ENCODE measurements at places on chromosomes 6 and 20.

- DNase-seq, result no peak
Observed at GRCh38 chr6:132198896-132199295, 202.4 kb downstream of the MOXD1 start.

DNA sequence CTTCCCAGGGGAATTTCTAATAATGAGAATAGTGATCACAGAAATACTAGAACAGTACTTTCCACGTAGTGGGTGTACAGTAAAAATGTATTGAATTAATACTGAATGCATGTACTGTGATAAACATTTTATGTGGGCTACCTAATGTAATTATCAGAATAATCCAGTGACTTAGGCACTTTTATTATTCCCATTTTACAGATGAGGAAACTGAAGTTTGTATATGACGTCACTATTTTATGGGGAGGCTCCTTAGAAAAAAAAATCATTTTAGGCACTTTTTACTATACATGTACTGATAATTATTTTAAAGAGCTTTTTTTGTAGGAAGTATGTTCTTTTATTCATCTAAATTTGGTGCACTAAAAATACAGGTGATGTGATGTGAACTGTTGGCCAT lies 275.6 kb upstream of the TAB2 start:
- DNase-seq, result no peak

GRCh38 chr6:134211297-134211696 lies 106.6 kb downstream of the SGK1 start:
- DNase-seq, result no peak

GRCh38 chr6:80338201-80338836 lies 231.8 kb downstream of the BCKDHB start:
- DNase-seq, result peak; percentile 55

- no peak for DNase-seq
Observed at GRCh38 chr6:129597023-129597713, 112.8 kb downstream of the ARHGAP18 start.

DNA sequence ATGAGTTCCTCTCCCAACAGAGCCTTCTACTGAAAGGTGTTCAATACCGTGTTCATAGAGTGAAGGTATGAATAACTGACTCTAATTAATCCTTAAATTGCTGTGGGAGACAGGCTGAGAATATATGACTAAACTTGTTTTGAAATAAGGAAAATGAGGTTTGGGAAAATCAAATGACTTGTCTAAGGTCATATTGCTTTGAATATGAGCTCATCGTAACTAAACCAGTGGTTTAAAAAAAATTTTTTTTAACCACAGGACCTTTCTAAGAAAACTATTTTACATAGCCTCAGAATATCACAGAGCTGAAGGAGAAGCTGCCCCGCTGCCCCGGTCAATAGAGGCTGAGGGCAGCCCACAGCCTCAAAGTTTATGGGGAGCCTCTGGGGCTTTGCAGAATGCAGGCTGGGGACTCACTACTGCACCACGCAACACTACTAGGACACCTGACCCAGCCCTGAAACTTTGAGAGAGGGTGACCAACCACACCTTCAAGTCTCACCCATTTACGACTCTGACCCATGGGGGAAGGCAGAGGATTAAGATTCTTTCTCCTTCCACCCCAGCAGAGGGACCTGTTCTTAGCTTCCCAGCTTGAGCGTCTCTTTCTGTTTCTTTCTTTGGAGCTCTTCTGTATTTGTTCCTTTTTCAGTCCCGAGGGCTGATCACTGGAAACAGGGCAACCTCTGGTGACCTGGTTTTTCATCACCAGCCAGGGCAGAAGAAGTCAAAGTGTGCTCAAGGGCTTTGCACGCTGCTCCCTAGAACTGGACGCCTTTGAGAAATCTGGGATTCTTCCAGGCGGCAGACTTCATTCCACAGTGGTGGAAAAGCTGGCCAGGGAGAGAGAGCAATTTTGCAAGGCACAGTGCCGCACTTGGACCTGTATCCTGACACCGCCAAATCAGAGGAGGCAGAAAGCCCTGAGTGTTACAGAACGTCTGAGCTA lies 220.2 kb downstream of the ATXN1 start:
- no peak for DNase-seq

DNA sequence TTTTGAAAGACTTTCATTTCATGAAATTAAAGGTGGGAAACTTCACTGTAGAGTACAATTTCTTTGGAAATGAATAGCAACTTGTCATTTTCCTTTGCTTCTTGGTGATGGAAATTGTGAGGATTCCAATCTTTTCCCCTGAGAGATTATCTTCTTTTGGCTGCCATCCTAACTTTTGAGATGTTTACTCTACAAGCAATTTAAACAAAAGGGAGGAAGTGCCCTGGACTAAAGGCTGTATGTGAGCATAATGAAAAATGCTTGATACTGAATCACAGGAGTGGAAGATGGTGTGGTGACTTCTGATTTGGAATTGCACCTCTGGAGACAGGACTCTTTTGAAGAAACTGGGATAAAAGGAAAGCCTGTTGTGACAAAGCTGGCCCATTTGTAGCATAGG lies 43.1 kb upstream of the JAG1 start:
- no peak for DNase-seq

- no peak for DNase-seq
Observed at GRCh38 chr20:10648651-10649050, 25.1 kb downstream of the JAG1 start.

DNA sequence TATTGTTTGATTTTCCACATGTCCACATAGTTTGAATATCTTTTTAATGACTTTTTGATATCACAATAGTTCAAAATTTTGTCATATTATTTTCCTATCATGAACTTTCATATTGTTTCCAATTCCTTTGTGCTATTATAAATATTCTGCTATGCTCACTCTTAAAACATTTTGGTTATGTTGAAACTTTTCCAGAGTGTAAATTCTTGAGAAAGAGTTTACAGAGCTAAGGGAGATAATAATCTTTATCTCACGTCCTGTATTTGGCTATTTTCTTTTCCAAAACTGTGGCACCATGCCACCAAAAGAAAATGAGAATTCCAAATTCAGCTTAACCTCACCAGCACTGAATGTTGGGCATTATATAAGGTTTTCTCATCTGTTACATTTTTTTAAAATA lies 210.9 kb downstream of the TFAP2B start:
- no peak for DNase-seq

GRCh38 chr6:37648465-37649330 lies 49.0 kb downstream of the MDGA1 start:
- no peak for DNase-seq

DNA sequence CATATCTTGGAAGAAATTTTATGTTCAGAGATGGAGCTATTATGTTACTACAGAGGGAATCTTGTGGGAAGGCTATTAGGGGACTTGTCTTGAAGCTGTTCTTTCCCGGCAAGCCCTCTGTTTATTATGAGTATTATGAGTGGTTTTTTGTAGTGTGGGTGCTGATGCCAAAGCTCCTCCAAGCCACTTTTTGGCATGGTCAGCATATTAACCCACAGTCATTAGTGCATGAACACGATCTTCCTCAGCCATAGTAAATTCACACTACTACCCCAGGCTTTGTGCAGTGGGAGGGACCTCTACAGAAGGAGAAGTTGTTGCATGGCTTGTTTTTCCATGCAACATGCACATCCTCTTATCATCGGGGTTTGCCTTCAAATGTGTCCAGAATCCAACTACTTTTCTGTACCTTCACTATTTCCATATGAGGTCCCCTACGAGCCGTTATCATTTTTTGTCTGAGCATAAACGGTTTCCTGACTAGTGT lies 6.5 kb upstream of the BMP6 start:
- no peak for DNase-seq

DNA sequence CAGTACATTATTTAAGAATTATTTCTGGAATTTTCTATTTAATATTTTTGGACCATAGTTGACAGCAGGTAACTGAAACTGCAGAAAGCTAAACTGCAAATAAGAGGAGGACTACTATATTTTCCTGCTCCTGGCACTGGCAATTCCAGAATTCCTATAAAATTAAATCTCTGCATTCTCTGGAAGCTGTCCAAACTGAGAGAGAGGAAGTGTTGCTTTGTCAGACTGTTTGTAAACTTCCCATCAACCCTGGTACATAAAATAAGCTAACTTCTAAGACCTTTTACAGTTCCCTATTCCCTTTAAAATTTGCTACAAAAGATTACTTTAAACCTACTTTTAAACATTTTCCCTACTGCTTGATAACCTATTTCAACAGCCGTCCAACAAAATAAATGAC lies 196.1 kb upstream of the RUNX2 start:
- no peak for DNase-seq

- no peak for DNase-seq
Observed at GRCh38 chr6:135519348-135519747, 21.8 kb upstream of the AHI1 start.

DNA sequence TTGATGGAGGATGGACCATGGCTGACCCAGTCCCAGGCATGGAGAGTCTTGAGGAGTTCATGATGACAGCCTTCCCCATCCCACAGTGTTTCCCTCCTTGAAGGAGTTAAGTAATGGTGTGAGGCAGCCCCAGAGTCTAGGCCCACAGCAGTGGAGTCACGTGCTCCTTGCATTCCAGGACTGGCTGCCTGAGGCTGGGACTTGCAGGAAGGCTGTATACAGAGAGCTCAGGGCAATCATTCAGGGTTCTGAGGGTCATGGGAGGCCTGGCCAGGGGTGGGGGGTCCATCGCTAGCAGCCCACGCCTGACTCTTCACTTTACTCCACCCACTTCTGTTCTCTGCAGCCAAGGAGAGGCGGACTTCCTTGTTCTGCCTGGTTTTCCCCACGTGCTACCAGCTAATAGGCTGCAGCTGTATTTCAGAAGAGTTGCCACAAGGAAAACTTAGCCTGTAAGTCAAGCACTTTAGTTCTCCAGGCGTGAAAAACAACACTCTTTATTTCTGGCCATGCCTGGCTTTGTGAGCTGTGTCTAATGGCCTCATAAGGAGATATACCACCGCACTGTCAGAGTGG lies 272.5 kb downstream of the DHX35 start:
- no peak for DNase-seq

DNA sequence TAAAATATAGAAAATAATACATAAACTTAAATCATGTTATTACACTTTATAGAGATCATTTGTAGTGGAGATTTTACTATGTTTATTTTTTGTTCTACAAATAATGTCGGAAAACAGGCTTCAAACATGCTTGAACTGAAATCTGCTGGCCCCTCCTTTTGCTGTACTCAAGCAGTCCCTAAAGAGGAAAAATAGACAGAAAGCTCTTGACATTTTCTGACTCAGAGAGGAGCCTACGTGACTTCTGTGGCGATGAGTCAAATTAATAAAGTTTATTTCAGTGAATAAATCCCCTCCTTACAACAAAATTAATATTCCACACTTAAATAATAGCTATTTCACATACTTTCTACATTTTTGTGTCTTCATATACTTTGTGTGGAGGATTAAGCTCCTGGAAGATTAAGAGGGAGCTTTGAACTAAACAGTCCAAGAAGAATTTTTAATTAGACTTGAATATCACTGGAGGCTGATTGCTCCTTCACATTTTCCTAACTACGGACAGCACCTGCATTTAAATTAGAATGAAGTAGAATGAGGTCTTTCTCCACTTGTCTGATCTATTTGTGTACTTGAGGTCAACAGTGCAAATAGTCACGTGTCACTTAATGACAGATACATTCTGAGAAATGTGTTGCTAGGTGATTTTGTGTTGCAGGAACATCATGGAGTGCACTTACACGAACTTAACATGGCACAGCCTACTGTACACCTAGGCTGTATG lies 1.7 kb upstream of the TREM1 start:
- DNase-seq, result no peak

- no peak for DNase-seq
Observed at GRCh38 chr6:131936156-131936555, 15.0 kb downstream of the CCN2 start.

DNA sequence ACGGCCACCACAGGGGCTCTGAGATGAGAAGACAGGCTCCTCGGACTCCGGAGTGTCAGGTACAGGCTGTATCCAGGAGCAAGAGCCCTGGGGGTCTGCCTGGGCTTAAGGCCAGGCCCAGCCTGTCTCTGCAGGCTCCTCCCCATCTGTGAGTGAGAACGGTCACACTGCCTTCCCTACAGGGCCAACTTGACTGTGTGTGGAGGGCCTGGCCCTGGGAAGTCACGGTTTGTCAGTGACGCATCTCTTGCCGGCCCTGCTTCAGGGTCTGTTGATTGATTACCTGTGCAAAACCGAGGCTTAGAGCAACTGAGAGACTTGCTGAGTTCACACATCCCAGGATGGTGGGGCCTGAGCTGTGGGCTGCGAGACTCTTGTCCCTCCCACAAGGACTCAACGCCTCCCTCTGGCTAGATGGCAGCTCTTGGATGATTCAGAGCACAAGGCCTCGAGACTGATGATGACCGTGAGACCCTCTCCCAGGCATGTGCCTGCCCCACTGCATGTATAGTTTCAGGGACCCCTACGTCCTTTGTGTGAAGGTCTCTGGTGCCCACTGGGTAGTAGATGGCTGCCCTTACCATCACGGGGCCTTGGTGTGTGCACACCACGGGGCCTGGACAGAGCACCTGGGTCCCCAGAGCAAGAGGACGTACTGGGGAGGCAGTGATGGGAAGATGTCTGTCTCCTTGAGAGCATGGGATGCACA lies 5.9 kb downstream of the RBM38 start:
- no peak for DNase-seq

GRCh38 chr20:6562111-6562510 lies 205.4 kb upstream of the BMP2 start:
- DNase-seq, result no peak

- DNase-seq, result no peak
Observed at GRCh38 chr20:9413001-9413400, 101.4 kb upstream of the LAMP5 start.

- DNase-seq, result no peak
Observed at GRCh38 chr6:120894077-120894476, 440.2 kb downstream of the TBC1D32 start.

GRCh38 chr6:168025831-168026710 lies 28.6 kb downstream of the KIF25 start:
- DNase-seq, result no peak

DNA sequence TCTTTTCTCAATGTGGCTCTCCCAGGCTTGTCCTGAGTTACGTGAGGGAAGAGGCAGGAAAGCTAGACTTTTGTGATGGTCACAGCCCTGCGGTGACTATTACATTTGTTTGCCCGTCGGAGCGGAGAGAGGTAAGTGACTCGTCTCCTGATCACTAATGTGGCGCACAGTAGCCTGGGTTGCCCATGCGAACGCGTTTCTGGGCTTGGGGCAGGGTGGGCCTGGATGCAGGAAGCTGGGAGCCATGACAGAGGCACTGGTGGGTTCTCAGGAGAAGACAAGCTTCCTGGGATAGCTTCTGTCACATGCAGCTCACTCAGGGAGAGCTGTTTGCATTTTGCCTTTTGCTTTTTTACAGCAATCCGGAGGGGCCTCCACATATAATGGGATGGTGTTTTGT lies 60.6 kb downstream of the IGF2R start:
- DNase-seq, result no peak

GRCh38 chr6:170344631-170345576 lies 38.3 kb downstream of the FAM120B start:
- DNase-seq, result no peak

DNA sequence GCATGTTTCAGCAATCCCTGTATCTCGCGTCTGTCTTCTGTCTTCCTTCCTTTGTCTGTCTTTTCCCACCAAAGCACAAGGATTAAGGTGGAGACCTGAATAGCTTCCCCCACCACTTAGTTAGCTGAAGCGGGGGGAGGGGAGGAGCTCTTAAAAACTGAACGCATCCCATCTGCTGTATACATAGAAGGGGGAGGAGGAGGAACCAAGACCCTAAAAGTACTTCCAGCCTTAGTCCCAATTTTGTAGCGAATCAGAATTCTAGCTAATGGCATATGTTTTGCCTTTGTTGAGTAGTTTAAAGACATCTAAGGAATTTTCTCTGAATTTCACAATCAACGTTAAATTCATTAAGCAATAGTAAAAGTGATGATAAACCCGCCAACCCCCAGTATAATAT lies 47.9 kb downstream of the GNAS start:
- DNase-seq, result no peak

GRCh38 chr20:53656293-53657202 lies 62.9 kb upstream of the ZNF217 start:
- DNase-seq, result no peak
